ENCODE measurements at places on chromosomes 11 and 22. TPM values are rescaled to one million over a fixed set of nuclear protein-coding genes. Genes with fewer than 3 reads are reported as not detected.

DNA sequence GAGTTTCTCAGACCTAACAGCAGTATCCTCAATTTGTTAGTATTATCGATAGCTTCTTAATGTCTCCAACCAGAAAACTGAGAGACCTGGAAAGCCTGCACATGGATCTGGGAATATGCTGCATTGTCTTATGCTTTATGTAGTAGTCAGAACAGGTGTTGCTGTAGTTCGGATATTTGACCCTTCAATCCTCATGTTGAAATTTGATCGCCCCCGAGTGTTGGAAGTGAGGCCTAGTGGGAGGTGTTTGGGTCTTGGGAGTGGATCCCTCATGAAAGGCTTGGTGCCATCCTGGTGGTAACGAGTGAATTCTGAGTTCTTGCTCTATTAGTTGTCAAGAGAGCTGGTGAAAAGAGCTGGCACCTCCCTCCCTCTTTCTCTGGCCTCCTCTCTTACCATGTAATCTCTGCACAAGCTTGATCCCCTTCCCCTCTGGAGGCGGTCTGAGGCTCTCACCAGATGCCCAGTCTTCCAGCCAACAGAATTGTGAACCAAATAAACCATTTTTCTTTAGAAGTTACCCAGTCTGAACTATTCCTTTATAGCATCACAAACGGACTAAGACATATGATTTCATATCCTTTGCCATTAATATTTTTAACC is 227.1 kb downstream of the DDX10 start:
- DNase-seq, result no peak

DNA sequence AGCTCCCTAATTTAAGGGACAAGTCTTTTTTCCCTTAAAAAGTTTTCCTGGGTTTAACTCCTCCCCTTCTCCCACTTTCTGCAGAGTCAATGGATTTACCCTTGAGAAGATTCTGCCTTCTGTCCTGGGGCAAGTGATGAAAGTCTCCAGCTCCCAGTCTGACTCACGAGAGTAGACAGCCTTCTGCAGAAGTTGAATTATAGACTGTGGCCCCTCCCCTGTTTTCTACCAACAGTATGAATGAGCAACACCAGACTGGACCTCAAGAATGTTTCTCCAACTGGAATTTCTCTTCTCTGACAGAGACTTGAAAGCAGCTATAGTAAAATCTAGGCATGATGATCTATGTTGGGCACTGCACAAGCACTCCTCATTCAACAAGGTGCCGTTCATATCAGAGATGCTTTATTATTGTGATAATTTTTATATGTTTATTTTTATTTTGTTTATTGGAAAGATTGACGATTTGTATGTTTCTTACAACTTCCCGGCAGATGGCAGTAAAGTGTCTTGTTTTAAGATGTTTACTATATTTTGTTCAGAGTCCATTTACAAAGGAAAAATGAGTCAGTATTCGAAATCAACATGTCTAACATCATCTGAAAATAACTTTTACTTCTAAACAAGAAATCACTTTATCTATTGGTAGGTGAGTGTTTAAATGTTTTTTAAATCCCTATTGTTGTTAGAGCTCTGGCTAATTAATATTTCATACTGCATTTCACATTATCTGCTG is 56.6 kb downstream of the LMO2 start:
- no peak for DNase-seq

GRCh38 chr11:47139878-47140277 is 36.8 kb downstream of the ARFGAP2 start:
- DNase-seq, result no peak

DNA sequence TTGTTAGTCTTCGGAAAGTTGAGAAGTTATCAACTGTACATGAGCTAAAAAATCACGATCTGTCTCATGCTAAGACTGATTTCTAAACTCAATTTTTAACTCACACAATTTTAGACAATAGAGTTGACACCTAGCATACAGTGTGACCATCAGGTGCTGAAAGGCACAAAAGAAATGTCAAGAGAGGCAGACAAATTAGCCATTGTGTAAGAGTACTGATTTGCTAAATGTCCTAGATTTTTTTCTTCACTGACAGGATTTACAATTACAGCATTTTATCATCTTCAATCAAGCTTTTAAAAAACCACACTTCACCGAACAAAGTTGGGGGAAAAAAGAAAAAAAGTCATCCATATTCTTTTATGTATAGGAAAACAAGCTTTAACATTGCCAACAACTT is 7.0 kb downstream of the LGR4 start:
- DNase-seq, result no peak

DNA sequence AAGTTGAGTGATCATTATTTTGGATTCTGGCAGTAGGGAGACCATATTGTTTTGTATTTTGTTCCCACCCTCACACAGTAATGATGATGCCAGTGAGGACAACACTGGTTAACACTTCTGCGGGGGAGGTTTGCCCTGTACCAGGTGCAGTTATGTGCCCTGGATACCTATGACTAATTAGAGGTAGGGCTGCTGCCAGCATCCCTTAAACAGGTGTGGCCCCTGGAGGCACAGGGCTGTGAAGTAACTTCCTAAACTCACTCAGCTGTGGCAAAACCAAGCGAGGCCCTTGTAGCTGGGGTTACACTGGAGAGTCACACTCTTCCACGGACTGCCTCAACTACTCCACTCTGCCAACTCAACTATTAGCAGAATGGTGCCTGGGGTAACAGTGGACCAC is 64.5 kb downstream of the MCM5 start:
- DNase-seq, result no peak

GRCh38 chr11:60230681-60231080 is 12.3 kb downstream of the MS4A4E start:
- DNase-seq, result no peak

DNA sequence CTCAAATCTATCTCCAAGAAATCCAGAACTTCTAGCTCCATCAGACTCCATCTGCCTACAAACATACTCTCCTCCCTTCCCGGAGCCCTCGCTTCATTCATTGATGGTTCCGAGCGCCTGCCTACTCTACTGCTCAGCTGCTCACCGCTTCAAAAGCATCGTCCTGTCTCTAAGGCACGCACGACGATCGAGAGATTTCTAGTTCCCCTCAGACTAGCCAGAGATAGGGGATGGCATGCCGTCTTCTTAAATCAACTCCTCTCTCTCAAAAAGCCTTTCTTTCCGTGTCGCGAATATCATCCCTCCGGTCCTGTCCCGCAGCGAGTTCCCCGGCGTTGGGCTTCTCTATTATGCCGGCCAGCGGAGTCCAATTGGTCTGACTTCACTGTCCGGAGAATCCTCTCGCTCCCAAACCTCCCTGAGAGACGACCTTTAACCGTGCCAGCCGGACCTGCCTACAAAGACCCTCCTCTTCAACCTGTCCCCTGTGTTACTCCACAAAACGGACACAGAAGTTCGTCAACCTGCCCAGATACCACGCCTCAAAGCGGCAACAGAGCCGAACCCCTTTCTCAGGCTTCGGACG is 592 bp downstream of the EEF1G start:
- no peak for DNase-seq

- no peak for DNase-seq
These were observed 39.1 kb downstream of the PITPNB start for GRCh38 chr22:27879923-27880322.

DNA sequence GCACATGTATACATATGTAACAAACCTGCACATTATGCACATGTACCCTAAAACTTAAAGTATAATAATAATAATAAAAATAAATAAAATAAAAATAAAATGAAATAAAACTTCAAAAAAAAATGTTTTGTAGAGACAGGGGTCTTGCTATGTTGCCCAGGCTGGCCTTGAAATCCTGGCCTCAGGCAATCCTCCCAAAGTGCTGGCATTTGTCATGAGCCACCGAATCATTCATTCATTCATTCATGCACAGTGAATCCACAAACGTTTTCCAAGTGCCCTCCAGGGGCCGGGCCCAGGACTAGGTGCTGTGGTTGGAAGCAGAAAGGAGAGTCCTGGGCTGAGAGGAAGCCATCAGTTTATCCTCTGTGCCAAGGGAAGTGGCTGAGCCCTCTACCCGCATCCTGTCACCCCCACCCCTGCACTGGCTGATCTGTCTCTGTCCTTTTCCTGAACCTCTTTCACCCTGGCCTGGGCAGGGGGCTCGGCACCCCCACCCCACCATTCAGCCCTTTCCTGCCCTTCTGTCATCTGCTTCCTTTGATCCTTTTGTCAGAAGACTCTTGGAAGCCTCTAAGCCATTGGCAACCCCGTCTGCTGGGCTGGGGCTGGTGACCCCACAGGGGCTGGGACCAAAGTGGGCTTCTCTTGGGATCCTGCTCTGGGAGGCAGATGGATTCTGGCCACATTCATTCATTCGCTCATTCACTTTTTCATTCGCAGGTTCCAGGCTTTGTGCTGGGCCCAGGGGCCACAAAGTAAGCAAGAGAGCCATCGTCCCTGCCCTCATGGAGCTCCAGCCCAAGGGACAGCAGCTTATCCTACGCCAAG is 84.3 kb downstream of the IGLL1 start:
- no peak for DNase-seq

- peak; percentile 35 for DNase-seq
These were observed 668 bp downstream of the MADD start for GRCh38 chr11:47270331-47271271.

- peak; percentile 52 for DNase-seq
These were observed 1.7 kb upstream of the RTN4RL2 start for GRCh38 chr11:57458410-57459163.

DNA sequence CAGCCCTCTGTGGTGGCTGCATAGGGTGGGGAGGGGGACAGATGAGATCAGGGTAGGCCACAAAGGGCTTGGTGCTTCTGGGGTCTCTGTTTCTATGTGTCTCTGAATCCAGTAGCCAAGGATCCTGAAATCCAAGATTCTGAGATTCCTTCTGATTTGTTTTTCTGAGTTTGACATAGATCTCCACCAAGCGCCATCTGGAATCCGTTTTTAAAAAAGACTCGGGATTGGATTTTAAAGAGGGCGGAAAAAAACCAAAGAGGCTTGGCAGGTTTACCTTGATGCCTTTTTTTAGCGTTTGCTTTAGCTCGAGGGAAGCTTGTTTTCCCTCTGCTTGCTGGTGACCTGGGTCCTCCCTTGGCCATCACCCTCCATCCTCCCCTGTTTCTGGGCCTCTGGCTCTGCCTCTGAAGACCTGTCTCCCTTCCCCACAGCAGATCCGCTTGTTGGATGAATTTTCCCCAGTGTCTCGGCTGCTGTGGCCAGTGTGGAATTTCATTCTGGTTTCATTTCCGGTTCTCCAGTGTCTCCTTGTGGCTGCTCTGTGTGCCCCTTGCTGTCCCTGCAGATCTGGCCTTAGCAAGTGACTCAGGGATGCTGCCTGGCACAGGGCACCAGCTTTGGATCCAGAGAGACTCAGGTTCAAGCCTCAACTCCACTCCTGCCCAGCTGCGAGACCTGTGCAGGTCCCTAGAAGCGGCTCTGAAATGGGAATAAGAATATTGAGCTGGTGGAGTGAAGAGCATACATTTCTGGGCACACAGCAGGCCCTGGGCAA is 15.1 kb downstream of the SYNGR1 start:
- no peak for DNase-seq

DNA sequence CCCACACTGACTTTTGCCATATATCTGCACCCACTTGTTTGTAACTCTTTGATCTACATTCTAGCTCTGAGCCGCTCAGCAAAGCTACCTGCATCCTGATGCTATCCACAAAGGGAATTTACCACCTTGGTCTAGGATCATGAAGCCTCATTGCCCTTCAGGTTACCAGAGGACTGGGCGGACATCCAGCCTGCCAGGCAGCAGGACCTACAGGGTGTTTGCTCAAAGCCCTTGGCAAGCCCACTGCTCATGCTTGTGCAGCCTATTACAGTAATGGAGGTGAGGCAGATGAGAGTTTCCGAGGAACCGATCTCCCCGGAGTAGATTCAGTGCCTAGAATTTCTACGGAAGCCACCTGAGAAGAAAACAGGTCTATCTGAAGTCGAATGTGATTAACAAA is 417.2 kb downstream of the OPCML start:
- DNase-seq, result peak; percentile 12

- DNase-seq, result no peak
These were observed 732.1 kb downstream of the NELL1 start for GRCh38 chr11:21401496-21401895.

GRCh38 chr11:19966441-19966840 is 193.8 kb downstream of the DBX1 start:
- no peak for DNase-seq

Gene OR8D4
- not detected for total RNA-seq

Gene CCDC81
- 0.40 TPM for total RNA-seq

Gene SUSD2
- 0.57 TPM for total RNA-seq

Gene CCDC87
- total RNA-seq, result 0.30 TPM
